ENCODE measurements at places on chromosomes 2 and 18. TPM values are rescaled to one million over a fixed set of nuclear protein-coding genes. Genes with fewer than 3 reads are reported as not detected.

Gene ITPRIPL1
- 0.66 TPM for total RNA-seq

GRCh38 chr2:28274911-28275685 is 117.6 kb upstream of the FOSL2 start:
- DNase-seq = no peak
- H3K36me3 ChIP-seq = no peaks in the 10 kb centered on the region
- peaks cover 37% of the 10 kb centered on the region for H3K4me1 ChIP-seq
- H3K27me3 ChIP-seq = no peaks in the 10 kb centered on the region
- no peak overlapping the region for H3K4me3 ChIP-seq

DNA sequence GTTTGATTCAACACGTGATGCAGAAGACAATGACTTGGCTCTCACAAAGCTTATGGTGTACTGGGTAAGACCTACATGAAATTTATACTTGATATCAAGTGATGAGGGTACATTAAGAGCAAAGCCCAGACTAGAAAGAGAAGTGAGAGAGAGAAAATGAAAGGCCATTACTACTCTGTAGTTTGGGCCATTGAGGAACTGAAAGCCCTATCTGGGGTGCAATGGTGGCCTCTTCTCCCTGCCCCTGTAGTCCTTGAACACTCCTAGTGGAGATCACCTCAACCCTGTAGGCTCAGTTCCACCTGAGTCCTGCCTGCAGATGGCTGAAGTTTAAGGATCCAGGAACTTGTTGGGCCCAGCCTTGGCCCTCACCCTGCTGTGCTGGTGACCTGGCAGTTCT is 569.8 kb upstream of the MEX3C start:
- no peak overlapping the region for H3K27ac ChIP-seq
- no peak overlapping the region for H3K4me3 ChIP-seq
- no peaks in the 10 kb centered on the region for H3K4me1 ChIP-seq
- H3K36me3 ChIP-seq = no peaks in the 10 kb centered on the region
- DNase-seq = no peak

DNA sequence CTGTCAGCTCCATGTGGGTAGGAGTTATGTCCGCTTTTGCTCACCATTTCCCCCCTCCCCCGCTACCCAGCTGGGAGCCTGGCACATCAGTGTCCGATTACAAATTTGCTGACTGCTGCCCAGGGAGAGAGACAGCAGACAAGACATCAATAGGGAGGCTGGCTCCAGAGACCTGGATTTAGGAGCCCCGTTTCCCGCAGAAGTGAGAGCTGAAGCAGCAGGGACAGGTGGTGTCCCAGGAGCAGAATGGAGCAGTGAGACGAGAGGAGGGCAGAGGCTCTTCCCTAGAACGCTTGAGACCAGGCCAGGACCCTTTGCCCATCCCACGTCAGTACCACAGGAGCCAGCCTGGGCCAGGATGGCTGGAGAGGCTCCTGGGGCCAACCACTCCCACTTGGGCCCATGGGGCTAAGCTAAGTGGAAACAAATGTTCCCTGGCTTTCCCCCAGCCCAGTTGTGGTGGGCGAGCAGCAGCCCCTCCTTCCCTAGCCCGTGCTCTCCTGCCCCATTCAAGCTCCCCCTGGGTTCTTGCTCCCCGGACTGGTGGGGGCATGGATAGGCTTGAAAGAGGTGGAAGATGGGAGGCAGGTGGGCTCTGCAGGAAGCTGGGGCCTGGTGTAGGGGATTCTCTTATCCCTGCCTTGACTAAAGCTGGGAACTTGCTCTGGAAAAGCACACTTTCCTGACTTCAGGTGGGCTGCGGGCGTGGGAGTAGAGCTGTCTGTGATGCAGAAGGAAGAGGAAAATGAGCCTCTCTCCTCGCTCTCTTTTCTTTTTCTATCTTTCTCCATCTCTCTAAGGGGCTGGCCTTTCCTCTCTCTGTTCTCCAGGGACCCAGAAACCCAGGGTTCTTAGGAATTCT is 4.1 kb upstream of the WNT6 start:
- H3K27ac ChIP-seq = no peak overlapping the region
- H3K36me3 ChIP-seq = no peaks in the 10 kb centered on the region
- peaks cover 91% of the 10 kb centered on the region for H3K27me3 ChIP-seq
- H3K4me3 ChIP-seq = no peak overlapping the region
- no peak for DNase-seq

GRCh38 chr2:83633423-83633822 is 825.7 kb downstream of the SUCLG1 start:
- no peak overlapping the region for H3K4me3 ChIP-seq
- H3K27me3 ChIP-seq = no peaks in the 10 kb centered on the region

GRCh38 chr2:160666154-160667060 is 172.8 kb upstream of the RBMS1 start:
- no peaks in the 10 kb centered on the region for H3K36me3 ChIP-seq
- no peaks in the 10 kb centered on the region for H3K27me3 ChIP-seq
- H3K4me1 ChIP-seq = peaks cover 20% of the 10 kb centered on the region
- peak overlapping the region; percentile 84 for H3K27ac ChIP-seq
- no peak for DNase-seq

Gene HAAO
- 4.7 TPM for total RNA-seq

- DNase-seq = no peak
- H3K27me3 ChIP-seq = no peaks in the 10 kb centered on the region
- peaks cover 67% of the 10 kb centered on the region for H3K4me1 ChIP-seq
- H3K36me3 ChIP-seq = no peaks in the 10 kb centered on the region
- H3K27ac ChIP-seq = peak overlapping the region; percentile 80
Measured at GRCh38 chr2:26712486-26713465, 20.3 kb downstream of the KCNK3 start.

DNA sequence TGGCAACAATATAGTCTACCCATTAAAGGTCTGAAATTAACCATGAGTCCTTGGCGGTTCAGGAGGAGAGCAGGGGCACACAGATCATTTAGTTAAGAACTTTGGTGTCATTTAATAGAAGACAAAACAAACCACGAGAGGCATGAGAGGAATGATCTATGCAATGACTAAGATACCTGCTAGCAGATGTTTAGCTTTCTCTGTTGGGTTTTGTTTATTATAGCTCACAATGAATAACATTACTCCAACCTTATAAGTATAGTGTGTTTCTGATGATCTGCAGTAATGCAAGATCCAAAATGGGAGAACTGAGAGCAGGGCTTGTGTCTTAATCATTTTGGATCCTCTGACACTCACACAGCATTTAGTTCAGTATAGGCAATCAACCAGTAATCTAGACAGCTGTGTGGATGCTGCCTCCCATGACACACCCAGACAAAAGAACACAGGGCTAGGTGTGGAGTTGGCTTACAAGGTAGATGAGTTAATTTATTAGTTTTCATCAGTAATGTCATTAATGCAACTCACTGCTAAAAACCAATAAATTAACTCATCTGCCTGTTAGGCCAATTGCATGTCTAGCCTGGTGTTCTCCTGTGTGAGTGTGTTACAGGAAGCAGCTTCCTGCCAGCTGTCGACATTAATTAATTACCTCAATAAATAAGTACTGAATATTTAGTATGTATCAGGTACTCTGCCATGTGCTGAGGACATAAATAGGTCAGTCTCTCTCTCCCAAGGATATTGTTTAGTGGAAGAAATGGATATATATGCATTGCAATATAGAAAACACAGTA is 92.3 kb downstream of the CLIP4 start:
- no peak overlapping the region for H3K27ac ChIP-seq
- no peaks in the 10 kb centered on the region for H3K36me3 ChIP-seq
- no peak for DNase-seq
- no peak overlapping the region for H3K4me3 ChIP-seq
- no peaks in the 10 kb centered on the region for H3K27me3 ChIP-seq

DNA sequence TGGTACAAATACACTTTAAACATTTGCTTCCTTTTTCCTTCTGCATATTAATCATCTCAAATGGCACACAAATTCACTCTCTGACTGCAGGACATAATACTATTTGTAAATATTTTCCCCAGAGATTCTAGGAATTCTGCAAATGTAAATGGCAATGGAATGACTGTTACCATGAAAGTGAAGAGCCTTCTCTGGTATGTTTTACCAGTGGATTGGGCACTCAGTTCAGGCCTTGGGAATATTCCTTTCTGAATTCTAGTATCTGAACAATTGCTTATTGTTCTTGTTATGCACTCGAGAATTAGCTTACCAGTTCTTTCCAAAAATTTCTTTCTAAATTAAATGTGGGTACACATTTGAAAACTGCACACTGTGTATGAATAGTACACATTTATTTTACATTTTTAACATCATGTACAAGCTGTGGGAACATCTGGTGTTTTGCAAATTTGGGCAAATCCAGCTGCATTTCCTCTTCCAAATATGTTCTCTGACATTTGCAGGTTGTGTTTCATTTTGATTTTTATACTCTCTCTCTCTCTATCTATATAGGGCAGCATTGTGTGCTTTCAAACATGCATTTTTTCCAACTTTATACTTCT is 289.1 kb downstream of the NBAS start:
- no peak for DNase-seq
- H3K4me3 ChIP-seq = no peak overlapping the region
- H3K4me1 ChIP-seq = peaks cover 17% of the 10 kb centered on the region
- H3K27ac ChIP-seq = no peak overlapping the region
- peaks cover 36% of the 10 kb centered on the region for H3K36me3 ChIP-seq

Gene GCG
- not detected for total RNA-seq

GRCh38 chr2:234676783-234677450 is 180.0 kb upstream of the ARL4C start:
- H3K4me1 ChIP-seq = peaks cover 16% of the 10 kb centered on the region
- no peaks in the 10 kb centered on the region for H3K27me3 ChIP-seq
- peak; percentile 85 for DNase-seq
- no peak overlapping the region for H3K4me3 ChIP-seq

DNA sequence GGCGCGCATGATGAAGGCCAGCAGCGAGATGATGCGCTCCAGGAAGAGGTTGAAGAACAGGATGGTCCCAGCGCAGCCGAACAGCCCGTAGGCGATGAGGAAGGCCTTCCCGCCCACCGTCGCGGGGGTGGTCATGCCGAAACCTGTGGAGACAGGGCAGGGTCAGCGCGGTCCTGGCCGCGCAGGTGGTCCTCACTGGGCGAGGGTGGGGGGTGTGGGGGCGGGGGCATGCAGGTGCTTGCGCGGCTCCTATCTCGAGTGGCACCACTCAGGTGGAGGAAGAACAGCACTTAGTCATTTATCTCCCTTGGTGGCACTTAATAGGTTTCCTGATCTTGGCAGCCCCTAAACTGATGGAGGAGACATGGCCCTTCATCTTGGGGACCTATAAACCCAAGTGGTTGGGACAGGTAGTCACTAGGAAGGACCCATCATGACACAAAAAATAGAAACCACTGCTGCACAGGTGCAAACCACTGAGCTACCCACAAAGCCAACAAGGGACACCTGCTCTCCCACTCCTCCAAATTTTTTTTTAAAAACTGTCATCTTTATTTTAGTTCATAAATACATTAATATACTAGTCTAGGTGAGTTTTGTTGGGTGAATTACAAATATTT is 118.8 kb downstream of the MSH2 start:
- peaks cover 5% of the 10 kb centered on the region for H3K4me1 ChIP-seq
- H3K36me3 ChIP-seq = no peaks in the 10 kb centered on the region
- H3K27me3 ChIP-seq = no peaks in the 10 kb centered on the region
- DNase-seq = no peak
- no peak overlapping the region for H3K27ac ChIP-seq

DNA sequence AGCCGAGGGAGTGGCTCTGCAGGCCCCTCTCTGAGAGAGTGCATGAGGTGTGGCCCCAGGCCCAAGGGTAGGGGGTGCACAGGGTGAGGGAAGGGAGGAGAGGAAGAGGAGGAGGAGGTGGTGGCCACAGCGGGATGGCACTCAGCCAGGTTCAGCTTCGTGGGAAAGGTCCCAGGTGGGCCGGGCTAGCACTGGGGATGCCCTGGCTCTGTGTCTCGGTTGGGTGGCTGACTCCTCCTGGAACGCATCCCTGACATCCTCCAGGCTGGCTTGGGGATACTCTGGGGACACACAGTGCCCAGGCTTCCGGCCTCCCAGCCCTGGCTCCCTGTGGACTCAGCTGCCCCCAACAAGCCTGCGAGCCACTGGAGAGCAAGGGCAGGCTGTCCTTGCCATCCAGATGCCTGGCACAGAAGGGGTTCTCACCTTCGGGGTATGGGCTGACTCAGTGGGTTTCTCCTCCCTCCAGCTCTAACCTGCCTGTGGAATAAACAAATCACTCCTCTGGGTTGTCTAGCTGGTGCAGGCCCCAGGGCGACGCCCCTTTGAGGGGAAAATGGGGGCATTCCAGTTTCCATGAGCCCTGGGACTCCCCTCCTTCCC is 582 bp upstream of the ZAP70 start:
- H3K27me3 ChIP-seq = peaks cover 14% of the 10 kb centered on the region
- no peak for DNase-seq
- no peak overlapping the region for H3K4me3 ChIP-seq

Gene CSRNP3
- 2.9 TPM for total RNA-seq

- no peak overlapping the region for H3K27ac ChIP-seq
- H3K4me1 ChIP-seq = no peaks in the 10 kb centered on the region
- no peak overlapping the region for H3K4me3 ChIP-seq
- no peaks in the 10 kb centered on the region for H3K27me3 ChIP-seq
Measured at GRCh38 chr2:51293566-51294200, 261.8 kb upstream of the NRXN1 start.

Gene TUBA3E
- total RNA-seq = not detected

- no peaks in the 10 kb centered on the region for H3K4me1 ChIP-seq
- no peak overlapping the region for H3K4me3 ChIP-seq
- no peaks in the 10 kb centered on the region for H3K27me3 ChIP-seq
- H3K36me3 ChIP-seq = no peaks in the 10 kb centered on the region
- no peak for DNase-seq
Measured at GRCh38 chr2:240932724-240933047, 26.6 kb downstream of the CROCC2 start.

DNA sequence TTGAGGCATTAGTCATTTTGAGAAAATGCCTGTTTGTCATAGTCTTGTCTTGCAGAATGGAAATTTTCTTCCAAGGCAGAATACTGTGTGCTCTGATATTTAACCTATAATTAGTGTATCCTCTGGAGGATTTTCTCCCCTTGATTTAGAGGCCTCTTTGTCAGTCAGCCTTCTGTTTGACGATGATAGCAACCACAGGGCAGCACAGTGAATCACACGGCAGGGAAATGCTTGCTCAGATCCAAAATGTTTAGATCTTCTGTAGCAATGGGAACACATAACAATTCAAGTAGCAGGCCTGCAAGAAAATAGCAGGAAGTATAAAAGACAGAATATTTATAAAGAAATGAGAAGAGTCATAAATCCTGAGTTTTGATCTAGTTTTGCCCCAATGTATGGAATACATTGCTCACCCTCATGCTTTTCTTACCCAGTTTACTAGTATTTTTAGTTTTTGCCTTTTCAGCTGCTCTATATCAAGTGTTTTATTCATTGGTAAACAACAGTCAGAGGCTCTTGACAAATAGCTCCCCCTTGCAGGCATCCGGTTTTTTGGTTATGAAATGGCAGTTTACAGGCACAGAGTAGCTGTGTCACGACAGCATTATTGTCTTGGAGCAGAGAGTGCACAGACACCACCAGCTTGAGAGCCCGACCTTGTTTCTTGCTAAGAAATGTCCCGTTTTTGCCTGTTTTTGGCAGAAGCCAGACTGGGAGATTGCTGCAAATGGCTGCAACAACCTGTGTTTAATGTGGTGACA is 185.1 kb downstream of the MYO3B start:
- H3K4me3 ChIP-seq = no peak overlapping the region
- no peaks in the 10 kb centered on the region for H3K4me1 ChIP-seq
- H3K27ac ChIP-seq = no peak overlapping the region
- H3K27me3 ChIP-seq = no peaks in the 10 kb centered on the region
- no peaks in the 10 kb centered on the region for H3K36me3 ChIP-seq
- no peak for DNase-seq
